ENCODE measurements at places on chromosomes 16 and 17.

- DNase-seq, result no peak
These were observed 37.4 kb downstream of the TMEM186 start for GRCh38 chr16:8760021-8760420.

- DNase-seq, result no peak
These were observed 186.8 kb upstream of the ZNF469 start for GRCh38 chr16:88195911-88196465.

DNA sequence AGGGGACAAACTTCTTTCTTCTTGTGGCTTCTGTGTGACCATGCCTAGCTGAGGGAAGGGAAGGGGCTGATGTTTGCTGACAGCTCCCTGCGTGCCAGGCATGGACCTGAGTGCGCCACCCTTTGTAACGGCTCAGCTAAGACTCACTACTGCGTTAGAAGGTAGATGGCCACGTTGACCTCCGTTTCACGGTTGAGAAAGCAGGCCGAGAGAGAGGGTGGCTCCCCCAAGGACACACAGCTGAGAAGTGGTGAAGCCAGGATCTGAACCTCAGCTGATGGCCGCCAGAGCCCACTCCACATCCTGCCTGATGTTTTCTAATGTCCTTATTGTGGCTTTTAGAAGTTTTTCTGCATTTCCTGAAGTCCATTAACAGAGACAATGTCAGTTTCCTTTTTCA is 45.1 kb downstream of the RGS9 start:
- DNase-seq, result no peak

DNA sequence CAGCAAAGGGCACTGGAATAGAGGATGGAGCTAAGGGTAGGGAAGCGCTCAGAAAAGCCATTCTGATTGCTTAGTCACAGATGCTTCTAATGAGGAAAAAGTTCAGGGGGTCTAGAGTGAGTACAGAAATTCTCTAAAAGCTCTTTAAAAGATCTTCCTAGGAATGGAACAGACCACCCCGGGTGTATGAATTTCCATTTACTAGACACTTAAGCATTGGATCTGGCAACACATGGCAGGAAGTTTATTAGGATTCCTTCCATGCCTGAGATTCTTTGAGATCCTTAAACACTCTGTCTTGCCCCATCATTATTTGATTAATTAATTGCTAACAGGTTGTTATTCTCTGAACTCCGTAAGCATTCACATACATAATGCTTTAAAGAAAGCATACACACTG is 8.5 kb downstream of the KRTAP9-7 start:
- DNase-seq, result no peak

GRCh38 chr16:82082543-82083244 is 47.6 kb downstream of the HSD17B2 start:
- no peak for DNase-seq

DNA sequence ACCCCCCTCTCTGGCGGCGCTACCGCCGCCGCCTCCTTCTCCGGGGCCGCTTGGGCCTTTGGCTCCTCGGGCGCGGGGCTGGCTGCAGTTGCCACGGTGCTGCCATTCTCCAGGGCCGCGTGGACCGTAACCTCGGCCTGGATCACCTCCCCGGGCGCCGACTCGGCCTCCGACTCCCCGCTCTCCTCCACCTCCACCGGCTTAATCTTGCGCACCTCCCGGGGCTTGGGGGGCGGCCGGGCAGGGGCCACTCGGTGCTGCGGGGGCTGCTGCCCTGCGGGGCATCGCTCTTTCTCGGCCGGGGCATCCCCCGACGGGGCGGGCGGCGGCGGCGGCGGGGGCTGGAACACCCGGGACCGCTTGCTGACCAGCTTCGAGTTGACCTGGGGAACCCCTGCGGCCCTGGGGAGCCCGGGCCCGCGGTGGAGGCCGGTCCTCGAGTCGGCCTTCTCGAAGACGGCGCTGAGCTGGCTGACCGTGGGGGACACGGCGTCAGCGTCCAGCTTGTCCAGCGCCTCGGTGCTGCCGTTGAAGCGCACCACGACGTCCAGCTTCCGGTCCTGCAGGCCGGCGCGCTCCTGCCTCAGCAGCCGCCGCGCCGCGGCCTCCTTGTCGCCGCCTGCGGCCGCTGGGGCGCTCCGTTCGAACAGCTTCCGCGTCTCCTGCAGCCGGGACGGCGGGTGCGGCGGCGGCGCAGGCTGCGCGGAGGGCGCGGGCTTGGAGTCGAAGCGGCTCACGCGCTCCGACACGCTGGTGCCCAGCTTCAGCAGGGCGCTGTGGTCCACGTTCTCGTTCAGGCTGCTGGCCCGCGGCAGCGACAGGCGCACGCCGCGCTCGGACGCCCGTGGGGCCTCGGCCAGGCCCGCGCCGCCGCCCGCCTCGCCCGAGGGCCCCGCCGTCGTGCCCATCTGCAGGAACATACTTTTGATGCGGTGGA is 792 bp downstream of the PPP1R9B start:
- DNase-seq, result peak; percentile 61

- DNase-seq, result no peak
These were observed 32.0 kb upstream of the DOC2B start for GRCh38 chr17:213286-214105.

DNA sequence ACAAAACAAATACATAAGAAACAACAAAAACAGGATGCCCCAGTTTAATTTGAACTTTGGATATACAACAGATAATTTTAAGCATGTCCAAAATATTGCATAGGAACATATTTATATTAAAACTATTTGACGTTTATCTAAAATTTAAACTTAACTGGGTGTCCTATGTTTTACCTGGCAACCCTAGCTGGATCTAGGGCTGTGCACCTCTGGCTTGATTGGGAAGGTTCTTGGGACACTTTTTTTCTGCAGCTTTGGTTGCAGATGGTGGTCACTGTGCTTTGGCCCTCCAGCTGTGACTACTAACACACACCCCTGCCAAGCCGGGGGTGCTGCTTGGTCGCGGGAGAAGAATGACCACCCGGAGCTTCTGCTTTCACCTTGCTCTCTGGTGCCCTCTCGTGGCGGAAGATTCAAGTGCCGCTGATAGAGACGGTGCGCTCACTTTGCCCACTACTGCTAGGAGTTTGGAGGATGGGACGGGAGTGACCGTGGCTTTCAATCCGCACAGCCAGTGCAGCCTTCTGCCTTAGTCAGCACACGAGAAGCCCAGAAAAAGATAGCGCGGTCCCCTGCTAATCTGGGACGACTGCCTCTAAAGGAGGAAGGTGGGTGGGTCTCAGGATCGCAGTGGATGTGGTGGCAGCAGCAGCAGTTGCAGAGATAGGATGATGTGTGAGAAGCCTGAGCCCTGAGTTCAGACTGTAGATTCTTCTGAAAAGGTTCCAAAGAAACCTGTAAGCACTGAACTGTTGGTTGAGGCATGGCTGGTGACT is 6.7 kb downstream of the SPACA3 start:
- peak; percentile 55 for DNase-seq

- DNase-seq, result no peak
These were observed 8.7 kb downstream of the HOXB1 start for GRCh38 chr17:48522031-48522653.

Data from CD4-positive, alpha-beta T cell treated with Interleukin-12 subunit alpha and Interleukin-12 subunit beta, for 1 hour (primary cell).